Anterior cingulate cortex (tissue), 58 donors: ENCODE measurements at places on chromosomes 5 and 9.
A peak's percentile ranks its signal among the peaks of the same experiment; 100 is the strongest.

DNA sequence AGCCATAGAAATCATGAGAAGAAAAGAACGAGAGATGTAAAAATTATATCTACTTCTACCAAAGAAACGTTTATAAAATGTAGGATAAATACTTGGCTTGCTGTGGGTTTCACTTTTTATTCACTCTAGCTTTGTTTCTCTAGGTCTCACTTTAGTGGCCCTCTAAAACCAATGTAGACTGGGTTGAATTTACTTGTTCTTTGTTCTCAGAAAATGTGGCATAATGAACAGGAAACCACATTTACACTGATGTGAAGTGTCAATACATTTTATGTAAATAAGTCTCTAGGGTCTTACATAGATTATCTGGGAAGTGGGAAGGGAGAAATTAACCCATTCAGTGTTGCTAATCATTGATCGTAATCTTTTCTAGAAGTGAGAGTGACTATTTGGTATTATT is 58.9 kb downstream of the PLPPR1 start:
- DNase-seq: no peak

DNA sequence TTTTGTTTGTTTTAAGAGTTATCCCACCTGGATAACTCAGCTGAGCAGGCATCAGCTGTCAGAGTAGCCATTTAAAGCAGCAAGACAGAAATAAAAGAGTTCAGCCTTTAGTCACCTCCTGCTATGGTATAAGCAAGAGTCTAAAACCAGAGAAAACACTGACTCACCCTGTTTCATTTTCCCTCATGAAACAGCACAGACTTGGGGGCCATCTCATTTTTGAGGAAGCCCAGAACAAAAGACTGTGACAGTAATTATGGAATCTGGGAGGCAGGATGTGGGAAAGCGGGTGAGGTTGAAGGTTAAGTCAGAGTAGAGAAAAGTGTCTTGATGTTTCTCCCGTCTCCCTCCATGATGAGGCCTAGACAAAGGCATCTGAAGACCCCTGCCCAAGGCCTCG is 90.2 kb upstream of the FAM174A start:
- DNase-seq: no peak

DNA sequence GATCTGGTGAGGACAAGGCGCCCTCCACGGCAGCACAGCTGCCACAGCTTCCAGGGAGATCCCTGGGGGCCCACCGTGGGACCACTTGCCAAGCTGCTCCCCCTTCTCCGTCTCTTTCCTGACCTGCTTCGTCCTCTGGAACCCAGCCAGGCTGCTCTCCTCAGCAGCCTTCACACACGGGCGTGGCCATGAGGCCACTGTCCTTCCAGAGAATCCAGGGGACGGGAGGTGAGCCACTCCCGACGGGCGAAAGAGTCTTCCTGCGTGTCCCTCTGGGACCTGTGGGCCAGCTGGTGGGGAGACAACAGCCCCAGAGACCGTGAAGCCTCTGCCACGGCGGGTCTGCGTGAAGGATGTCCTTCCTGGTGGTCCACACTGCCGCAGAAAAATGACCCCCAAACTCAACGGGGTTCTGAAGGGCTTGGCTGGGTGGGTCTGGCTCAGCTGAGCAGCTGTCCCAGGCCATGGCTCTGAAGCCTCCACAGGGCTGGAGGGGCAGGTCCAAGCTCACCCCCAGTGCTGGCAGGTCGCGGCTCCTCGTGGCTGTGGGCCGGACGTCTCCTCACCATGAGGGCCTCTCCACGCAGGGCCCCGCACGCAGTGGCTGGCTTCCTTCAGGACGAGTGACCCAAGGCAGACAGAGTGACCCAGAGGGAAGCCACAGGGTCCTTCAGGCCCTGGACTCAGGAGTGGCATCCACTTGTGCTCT is 47.4 kb upstream of the NKD2 start:
- DNase-seq: no peak

DNA sequence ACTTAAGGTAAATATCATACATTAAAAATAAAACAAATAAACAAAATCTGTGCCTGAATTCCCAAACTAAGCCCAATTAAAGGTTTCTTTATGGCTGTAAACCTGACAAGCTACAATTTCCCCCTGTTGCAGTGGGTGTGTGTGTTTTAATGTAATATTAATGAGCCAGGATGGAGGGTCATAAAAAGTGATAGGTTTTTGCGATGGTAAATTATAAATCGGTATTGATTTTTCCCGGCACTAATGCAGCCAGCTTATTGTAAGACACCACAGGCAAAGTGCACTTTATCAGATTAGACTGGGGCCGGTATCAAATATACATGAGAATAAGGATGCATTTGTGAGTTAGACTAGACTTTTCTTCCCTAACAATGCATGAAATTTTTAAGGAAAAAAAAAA is 120.4 kb downstream of the EBF1 start:
- DNase-seq: no peak

GRCh38 chr5:27814983-27815382 is 776.6 kb upstream of the CDH9 start:
- no peak for DNase-seq

DNA sequence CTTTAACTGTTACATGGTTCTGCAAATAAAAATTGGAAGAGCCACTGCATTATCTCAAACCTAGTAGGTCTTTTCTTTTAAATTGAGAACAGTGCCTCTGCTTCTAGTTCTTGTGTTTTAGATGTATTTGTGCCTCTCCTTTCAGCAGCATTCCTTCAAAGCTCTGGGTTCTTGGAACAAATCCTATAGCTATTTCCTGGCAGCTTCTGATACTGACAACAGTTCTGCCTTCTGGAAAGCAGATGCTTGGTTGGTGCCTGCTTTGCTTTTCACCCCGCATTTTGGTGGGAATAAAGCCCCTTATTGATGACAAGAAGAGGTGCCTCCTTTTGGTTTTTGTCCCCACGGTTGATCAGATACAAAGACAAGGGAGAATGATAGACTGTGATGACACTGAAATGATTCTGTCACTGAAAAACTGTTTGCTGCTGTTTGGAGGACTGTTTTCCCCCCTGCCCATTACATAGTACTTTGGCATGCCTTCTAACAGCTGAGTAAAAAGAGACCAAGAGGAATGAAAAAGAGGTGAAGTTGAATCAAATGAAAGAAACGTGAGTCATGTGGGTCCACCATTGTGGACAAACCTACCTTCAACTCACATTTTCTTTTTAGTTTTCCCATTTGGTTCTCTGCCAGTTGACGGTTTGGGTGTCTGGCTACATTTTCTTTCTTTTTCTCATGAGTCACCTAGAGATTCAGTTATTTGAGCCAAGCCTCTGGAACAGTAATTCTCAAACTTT is 5.6 kb downstream of the PTCD2 start:
- DNase-seq: no peak

- DNase-seq: no peak
These were observed 25.6 kb downstream of the UNC5A start for GRCh38 chr5:176835918-176836317.

- DNase-seq: no peak
These were observed 41.8 kb upstream of the KCNMB1 start for GRCh38 chr5:170430866-170431437.

GRCh38 chr5:72955143-72955767 is 586 bp upstream of the FCHO2 start:
- DNase-seq: no peak

GRCh38 chr5:168987543-168988300 is 313.2 kb downstream of the SLIT3 start:
- peak; percentile 16 for DNase-seq

DNA sequence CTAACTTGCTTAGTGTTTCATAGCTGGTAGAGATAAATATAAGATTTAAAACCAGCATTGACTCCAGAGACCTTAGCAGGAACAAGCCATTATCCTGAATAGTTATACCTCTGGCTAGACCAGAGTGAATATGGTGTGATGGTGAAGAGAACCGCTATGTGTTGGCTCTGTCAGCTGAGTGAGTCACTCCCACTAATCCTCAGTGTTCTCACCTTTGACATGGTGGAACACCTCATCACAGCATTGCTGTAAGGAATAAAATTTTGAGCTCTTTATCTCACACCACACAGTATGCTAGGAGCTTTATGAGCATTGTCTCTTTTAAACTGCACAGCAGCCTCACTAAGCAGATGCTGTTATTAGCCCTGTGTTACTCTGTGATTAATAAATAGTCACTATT is 90.7 kb upstream of the DHFR start:
- DNase-seq: no peak
